ENCODE measurements at places on chromosomes 11 and 22.

DNA sequence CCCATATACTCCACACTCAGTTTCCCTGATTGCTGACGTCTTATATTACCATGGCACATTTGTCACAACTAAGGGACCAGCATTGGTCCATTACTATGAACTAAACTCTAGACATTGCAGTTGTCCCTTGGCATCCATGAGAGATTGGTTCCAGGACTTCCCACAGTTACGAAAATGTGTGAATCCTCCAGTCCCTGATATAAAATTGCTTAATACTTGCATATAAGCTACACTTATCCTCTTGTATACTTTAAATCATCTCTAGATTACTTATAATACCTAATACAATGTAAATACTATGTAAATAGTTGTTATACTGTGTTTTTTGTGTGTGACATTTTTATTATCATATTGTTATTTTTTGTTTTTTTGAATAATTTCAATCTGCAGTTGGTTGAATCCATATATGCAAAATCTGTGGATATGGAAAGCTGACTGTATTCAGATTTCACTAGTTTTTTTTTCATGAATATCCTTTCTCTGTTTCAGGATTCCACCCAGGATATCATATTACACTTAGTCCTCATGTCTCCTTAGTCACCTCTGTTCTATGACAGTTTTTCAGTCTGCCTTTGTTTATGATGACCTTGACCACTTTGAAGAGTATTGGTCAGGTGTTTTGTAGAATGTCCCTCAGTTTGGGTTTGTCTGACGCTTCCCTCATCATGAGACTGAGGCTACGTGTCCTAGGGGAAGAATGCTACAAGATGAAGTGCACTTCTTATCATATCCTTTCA, 55.3 kb downstream of the INSC start:
- DNase-seq, result no peak

- DNase-seq, result no peak
Observed at GRCh38 chr22:49042066-49042465, 785.6 kb downstream of the BRD1 start.

- no peak for DNase-seq
Observed at GRCh38 chr22:21443057-21443734, 24.0 kb upstream of the TMEM191C start.

DNA sequence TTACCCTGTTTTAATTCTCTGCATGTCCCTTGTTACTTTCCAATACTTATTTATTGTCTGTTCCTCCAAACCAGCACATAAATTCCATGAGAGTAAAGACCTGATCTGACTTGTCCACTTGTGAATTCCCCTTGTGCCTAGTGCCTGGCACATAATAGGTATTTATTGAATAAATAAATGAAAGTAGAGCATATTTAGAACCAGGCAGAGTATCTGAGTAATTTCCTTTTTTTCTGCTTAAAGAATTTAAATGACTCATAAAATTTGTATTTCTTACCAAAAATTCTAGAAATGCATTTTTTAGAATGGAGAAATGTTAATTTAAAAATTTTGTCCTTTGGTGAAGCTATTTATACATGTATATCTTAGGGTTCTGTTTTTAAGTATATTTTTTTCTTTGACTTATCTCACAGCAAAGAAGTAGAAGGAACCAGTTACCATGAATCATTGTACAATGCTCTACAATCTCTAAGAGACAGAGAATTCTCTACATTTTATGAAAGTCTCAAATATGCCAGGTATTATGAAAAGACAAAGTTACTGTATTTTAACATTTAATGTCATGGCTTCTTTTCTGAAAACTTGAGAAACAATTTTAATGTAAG, 96.8 kb downstream of the ATM start:
- no peak for DNase-seq

DNA sequence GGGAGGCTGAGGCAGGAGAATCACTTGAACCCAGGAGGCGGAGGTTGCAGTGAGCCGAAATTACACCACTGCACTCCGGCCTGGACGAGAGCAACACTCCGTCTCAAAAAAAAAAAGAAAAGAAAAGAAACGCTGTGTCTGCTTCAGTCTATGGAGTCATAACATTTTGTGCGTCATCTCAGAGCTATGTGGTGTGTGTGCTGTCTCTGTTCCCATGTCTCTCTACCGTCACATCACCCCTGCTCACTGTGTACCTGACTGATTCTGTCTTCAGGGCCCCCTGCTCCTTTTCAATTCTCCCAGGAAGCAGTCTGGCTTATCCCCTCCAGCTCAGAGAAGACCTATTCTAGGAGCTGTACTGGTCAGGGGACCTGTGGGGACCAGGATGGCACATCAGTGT, 7.0 kb downstream of the BACE1-AS start:
- no peak for DNase-seq
